Uterus (tissue), 4 donors: ENCODE measurements at places on chromosomes 1 and 21. TPM values are rescaled to one million over a fixed set of nuclear protein-coding genes. Genes with fewer than 3 reads are reported as not detected.
A peak's percentile ranks its signal among the peaks of the same experiment; 100 is the strongest.

DNA sequence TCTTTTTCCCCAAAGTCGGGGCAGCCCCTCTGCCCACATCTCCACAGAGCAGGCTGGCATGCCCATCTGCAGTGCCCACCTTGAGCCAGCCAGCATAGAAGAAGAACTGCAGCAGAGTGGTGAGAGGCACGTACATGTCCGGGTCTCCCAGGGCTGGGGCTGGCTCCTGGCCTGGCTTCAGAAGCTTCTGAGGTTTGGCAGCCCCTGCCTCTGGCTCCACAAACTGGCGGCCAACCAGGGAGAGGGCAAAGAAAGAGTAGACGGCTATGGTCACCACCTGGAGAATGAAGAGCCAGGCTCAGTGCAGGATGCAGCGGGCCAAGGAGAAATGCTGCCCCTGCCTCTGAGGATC, 3.0 kb downstream of the BEST4 start:
- H3K36me3 ChIP-seq, result no peaks in the 10 kb centered on the region
- no peak overlapping the region for H3K4me3 ChIP-seq
- no peak overlapping the region for H3K27ac ChIP-seq
- peaks cover 7% of the 10 kb centered on the region for H3K4me1 ChIP-seq

DNA sequence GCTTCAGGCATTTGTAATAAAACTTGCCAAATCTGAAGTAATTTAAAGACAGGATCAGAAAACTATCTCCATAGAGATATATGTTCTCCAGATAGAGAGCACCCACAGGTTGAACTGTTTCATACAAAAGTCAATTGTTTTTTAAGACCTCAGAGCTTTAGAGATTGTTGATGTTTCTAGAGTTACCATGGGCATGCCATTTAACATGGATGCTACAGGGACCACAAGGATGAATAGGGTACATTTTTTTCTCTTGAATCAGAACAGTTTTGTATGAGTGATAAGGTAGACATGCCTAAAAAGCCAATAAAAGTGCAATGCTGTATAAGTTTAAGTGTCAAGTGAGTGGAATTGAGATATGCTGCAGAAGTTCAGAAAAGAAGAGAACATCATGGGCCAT, 511.0 kb upstream of the CAMK1G start:
- H3K27me3 ChIP-seq, result no peaks in the 10 kb centered on the region
- no peak for DNase-seq
- no peak overlapping the region for H3K4me3 ChIP-seq
- no peaks in the 10 kb centered on the region for H3K4me1 ChIP-seq

DNA sequence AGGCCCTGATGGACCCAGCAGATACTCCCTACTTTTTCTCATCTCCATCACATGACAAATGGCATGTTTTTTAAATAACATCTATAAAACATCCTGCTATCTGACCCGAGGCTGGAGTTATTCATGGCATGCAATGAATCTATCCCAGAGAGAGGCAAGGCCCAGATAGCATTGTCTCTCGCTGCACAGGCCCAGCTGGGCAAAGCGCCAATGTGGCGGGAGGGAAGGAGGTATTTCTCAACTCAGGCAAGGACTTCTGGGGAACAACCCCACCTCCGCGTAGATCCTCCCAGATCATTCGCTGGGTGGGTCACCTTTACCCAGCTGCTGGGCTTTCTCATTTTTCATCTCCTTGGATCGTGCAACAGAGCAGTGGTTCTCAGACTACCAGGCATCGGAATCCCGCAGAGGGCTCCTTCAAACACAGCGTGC, 59.8 kb downstream of the ERG start:
- H3K27me3 ChIP-seq, result no peaks in the 10 kb centered on the region
- no peaks in the 10 kb centered on the region for H3K36me3 ChIP-seq
- DNase-seq, result peak; percentile 66
- H3K4me3 ChIP-seq, result no peak overlapping the region
- H3K4me1 ChIP-seq, result no peaks in the 10 kb centered on the region

- H3K36me3 ChIP-seq, result no peaks in the 10 kb centered on the region
- DNase-seq, result no peak
- H3K27ac ChIP-seq, result no peak overlapping the region
- H3K4me1 ChIP-seq, result no peaks in the 10 kb centered on the region
- H3K27me3 ChIP-seq, result no peaks in the 10 kb centered on the region
These were observed 221.8 kb downstream of the CENPF start for GRCh38 chr1:214824763-214825162.

DNA sequence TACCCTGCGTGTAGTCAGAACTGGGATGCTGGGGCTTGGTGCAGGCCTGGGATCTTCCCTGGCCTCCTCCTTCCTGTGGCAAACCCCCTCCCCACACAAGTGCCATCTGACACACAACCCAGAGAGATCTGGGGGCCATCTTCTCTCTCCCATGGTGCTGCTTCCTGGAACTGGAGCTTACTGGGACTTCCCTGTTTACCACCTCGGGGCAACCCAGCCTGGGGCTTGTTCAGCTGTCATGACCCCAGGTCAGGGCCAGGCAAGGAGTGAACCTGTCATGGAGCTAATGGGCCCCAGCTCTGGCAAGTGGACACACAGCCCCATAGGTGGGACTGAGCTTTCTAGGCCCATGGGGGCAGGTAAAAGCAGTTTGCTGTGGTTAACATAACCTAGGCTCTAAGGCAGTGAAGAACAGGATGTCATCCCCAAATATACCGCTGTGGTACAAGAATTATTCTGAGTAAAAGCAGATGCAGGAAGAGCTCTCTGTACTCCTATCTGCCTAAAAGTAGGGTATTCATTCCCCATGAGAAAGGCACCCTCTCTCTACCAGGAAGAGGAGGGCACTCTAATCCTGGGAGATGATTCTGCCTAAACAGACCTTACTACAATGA, 2.4 kb downstream of the TRIM11 start:
- DNase-seq, result no peak
- H3K27me3 ChIP-seq, result no peaks in the 10 kb centered on the region
- peaks cover 26% of the 10 kb centered on the region for H3K4me1 ChIP-seq

DNA sequence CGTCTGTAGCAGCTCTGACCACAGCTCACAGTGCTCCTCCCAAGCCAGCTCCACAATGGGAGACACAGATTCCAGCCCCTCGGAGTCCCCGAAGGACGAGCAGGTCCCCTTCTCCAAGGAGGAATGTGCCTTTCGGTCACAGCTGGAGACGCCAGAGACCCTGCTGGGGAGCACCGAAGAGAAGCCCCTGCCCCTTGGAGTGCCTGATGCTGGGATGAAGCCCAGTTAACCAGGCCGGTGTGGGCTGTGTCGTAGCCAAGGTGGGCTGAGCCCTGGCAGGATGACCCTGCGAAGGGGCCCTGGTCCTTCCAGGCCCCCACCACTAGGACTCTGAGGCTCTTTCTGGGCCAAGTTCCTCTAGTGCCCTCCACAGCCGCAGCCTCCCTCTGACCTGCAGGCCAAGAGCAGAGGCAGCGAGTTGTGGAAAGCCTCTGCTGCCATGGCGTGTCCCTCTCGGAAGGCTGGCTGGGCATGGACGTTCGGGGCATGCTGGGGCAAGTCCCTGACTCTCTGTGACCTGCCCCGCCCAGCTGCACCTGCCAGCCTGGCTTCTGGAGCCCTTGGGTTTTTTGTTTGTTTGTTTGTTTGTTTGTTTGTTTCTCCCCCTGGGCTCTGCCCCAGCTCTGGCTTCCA, 22.9 kb upstream of the VPS13D start:
- no peak for DNase-seq
- H3K4me3 ChIP-seq, result no peak overlapping the region
- H3K4me1 ChIP-seq, result no peaks in the 10 kb centered on the region
- H3K36me3 ChIP-seq, result no peaks in the 10 kb centered on the region

DNA sequence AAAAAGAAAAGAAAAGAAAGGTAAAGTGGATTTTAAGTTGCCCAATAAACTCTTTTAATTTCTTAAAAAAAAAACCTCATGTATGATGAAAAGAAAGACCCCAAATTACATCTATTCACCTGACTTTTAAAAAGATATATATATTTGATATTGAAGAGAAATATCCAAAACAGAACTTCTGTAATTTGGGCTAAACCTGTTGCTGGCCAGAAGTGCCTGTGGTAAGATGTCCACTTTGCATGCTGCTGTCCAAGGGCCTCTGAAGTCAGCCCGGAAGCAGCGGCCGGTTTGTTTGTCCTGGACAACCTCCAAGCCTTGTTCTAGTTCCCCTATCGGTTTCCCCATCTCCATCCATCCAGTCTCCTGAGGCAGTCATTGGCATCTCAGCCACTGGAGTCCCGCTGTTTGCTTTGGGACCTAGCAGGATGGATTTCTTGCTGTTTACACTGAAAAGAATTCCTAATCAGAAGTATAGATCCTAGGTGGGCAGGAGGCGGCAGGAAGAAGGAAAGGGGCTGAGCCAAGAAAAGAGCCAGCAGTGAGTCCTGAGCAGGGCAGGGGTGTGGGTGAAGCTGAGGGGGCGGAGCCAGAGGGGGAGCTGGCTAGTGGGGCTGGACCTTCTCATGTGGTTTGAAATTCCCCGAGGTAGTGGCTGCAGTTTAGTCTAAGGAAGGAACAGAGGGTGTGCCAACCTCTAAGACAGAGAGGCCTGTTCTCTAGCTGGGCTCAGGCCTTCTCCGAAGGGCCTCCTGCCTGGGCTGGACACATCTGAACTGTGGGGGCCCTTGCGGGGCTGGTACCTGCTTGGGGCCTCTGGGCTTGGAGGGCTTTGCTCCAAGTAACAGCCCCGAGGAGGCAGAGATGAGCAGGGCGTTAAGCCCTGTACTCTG, 3.3 kb downstream of the NCMAP start:
- H3K36me3 ChIP-seq, result no peaks in the 10 kb centered on the region
- H3K27ac ChIP-seq, result no peak overlapping the region
- no peak overlapping the region for H3K4me3 ChIP-seq
- DNase-seq, result no peak

- no peaks in the 10 kb centered on the region for H3K36me3 ChIP-seq
- H3K27me3 ChIP-seq, result no peaks in the 10 kb centered on the region
- no peak overlapping the region for H3K27ac ChIP-seq
- H3K4me1 ChIP-seq, result no peaks in the 10 kb centered on the region
These were observed 214.5 kb downstream of the VAV3 start for GRCh38 chr1:107750364-107750959.

The CD34 gene
- 39.2 TPM for total RNA-seq
